ENCODE measurements at places on chromosomes 7 and 10.
A peak's percentile ranks its signal among the peaks of the same experiment; 100 is the strongest.

DNA sequence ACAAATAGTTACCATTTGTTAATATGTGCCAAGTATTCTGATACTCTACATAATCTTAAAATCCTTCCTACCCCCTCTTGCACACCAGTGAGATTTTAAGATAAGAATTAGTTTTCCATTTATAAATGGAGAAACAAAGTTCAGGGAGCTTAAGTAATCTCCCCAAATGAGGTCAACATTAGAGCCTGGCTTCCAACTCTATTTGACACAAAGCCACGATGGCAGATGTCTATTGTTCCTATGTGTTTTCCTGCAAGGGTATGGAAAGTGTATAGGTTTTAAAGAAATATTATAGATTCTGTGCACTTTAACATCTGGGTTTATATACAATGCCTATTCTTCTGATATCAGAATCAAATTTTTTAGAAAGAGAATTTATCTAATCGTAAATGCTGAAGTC is 143.9 kb upstream of the SEMA3C start:
- DNase-seq: no peak

DNA sequence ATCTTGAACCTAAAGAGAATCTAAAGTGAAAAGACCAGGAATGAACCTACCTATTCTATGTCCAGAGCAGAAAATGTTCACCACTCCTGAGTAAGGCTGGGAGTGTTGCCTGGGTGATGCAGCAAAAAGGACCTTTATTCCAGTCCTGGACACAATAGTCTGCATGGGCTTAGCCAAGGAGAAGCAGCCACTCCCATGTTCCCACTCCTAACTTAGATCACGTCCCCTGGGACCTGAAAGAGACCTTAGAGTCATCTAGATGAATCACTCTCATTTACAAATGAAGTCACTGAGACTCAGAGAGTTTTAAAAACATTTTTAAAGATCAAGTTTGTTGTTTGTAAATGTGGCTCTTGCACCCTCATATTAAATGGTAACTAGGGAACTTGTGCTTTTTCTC is 763.4 kb downstream of the KCNMA1 start:
- DNase-seq: no peak

- no peak for DNase-seq
These were observed 335 bp upstream of the CHCHD1 start for GRCh38 chr10:73781548-73781878.

DNA sequence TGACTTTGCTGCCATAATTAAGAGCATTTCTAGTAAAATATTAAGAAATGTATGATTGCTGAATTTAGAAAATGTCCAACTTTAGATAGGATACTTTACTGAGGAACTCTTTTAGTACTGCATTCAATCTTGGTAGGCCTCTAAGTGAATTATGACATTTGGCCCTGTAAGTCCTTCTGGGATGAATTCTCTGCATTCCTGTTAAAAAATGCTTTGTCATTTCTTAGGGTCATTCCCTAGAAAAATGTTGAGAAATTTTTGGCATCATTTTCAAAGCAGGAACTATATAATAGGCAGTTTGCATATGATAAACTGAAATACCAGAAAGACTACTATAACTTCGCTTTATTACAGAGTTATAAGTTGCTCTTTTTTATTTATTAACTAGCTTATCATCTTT is 69.3 kb upstream of the PRR15 start:
- DNase-seq: no peak

DNA sequence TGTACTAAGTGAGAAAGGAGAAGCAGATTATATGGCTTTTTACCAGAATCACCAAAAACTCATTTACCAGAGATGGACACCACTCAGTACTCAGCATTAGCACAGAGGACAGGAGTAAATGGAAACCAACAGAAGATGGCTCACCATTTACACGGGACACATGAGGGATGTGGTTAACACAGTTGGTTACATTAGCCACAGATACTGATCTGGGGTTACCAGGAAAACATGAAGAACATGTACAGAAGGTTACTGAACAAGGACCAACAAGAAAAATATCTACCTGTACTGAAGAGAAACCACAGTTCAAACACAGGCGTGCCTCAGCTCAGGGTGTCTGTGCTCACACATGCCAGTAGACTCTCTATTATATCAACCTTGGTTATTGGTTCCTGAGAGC is 1285.8 kb upstream of the SORCS1 start:
- no peak for DNase-seq

DNA sequence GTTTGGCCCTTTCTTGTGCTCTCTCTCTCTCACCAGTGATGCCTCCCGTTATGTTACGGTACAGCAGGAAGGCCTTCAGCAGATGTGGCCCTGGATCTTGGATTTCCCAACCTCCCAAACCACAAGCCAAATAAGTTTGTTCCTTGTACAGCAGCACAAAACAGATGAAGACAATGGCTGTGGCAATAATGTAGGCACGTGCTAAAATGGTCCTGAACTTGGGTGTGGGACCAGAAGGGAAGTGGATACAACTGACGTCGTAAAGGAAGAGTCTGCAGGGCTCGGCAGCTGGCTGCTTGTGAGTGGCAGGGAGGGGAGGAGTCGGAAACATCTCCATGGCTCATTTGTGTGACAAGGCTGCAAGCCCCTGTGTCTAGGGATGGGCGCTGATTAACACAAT is 26.8 kb downstream of the PROSER2 start:
- DNase-seq: peak; percentile 14

DNA sequence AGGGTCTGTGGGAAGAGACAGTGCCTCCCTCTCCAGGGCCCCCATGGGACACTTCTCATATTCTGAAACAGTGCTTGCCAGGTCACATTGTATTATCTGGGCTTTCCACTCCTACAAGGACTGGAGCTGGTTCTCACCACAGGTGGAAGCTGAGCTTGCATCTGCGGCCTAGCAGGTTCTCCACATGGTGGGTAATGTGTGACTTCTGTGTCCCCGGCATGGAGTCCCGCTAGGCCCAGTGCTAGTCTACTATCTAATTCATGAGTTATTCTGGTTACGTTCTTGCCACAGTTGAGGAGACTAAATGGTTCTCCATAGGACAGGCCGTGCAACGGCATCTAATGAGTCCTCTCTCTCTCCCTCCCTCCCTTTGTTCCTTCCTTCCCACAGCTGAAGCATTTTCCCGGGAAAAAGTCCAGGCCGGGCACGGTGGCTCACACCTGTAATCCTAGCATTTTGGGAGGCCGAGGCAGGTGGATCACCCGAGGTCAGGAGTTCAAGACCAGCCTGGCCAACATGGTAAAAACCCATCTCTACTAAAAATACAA is 27.7 kb downstream of the PRLHR start:
- no peak for DNase-seq

- DNase-seq: no peak
These were observed 70.6 kb downstream of the CNNM2 start for GRCh38 chr10:102988404-102989314.

DNA sequence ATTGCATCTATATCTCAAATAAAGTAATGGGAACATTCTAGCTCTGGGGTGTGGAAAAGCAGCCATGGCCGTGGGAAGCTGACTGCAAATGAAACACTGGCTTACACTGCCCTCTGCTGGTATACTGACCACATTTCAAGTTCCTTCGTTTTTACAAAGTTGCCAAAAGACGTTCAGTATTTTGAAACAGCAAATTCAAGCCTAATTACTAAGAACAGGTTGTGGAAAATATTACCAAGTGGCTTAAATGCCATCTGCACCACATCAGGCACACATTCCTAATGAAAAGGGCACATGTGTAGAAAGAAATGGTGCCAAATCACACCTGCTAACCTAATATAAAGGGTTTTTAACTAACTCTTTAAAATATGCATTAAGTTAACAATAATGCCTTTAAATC is 83.9 kb downstream of the JAZF1 start:
- peak; percentile 60 for DNase-seq

- DNase-seq: no peak
These were observed 100.9 kb upstream of the PDLIM1 start for GRCh38 chr10:95391581-95392216.

- no peak for DNase-seq
These were observed 18.8 kb downstream of the SLK start for GRCh38 chr10:103985726-103986125.

DNA sequence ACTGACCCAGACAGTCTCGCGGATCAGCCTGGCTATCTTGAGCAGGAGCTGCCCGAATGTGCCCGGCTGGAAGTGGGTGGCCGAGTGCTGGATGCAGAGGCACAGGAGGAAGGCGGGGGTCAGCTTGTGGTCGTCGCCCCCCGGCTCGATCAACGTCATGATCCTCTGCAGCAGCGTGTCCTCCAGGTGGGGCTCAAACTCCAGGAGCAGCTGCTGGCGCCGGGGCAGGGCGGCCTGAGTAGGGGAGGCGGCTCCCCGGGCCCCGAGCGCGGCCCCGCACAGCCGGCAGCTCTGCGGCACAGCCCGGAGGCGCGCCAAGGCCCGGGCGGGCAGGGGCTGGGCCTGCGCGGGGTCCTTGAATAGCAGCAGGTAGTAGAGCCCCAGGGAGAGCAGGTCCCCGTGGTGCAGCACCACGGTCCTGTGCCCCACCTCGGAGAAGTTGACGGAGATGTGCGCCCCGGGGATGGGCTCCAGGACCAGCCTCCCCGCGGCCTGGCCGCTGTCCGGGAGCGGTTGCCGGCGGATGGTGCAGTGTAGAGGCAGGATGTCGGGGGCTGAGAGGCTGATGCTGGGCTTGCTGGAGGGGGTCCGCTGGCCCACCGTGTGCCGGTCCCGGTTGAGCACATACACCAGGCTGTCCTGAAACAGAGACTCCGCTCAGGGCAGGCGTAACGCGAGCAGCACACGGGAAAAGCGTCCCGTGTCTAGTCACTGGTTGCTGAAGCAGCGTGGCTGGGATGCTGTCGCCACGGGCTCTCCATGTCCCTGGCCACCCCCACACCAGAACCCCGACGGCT is 27.0 kb downstream of the PAPOLB start:
- no peak for DNase-seq

GRCh38 chr7:121372376-121373010 is 23.6 kb downstream of the FAM3C start:
- peak; percentile 40 for DNase-seq

- DNase-seq: no peak
These were observed 47.9 kb downstream of the MRPL32 start for GRCh38 chr7:42980084-42980483.

DNA sequence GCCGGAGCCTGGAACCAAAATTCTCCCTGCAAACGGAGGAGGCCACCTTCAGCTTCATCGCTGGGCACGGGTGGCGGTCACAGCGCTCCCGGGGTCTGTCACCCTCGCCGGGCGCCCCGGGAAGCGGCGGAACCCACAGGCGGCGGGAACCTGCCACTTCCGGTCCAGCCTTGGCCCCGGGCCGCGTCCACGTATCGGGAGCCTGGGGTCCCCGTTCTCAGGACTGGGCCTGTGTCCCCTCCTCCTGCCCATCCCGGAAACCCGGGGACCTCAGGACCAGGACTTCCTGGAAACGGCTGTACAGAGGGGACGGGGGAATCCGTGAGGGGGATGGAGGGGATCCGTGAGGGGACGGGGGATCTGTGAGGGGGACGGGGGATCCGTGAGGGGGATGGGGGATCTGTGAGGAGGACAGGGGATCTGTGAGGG is 25.4 kb downstream of the PDGFA start:
- no peak for DNase-seq

- DNase-seq: no peak
These were observed 37.1 kb upstream of the ZNF32 start for GRCh38 chr10:43685744-43686143.

- DNase-seq: no peak
These were observed 108.2 kb downstream of the OSBPL3 start for GRCh38 chr7:24871770-24872169.

- no peak for DNase-seq
These were observed 201.3 kb downstream of the SLC25A13 start for GRCh38 chr7:96120445-96121225.

DNA sequence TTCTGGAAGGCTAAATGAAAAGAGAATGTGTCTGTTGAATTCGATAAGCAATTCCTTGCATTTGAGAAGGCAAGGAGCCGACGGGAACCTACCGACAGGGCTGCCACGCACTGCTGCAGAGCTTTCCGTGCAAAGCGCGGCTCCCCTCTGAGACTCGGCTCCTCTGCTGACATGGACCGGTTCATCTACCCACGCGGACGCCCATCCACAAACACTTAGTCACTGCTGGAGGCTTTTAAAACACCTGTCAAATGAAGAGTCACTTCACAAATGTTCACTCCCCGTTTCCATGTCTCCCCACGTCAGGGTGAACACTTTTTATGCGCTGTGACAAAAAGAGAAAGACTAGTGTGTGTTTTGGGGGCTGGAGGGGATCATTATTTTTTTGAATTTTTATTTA is 32.0 kb downstream of the AMZ1 start:
- DNase-seq: no peak

GRCh38 chr7:150451097-150451793 is 815 bp downstream of the GIMAP8 start:
- peak; percentile 77 for DNase-seq

GRCh38 chr7:23594879-23595604 is 2.1 kb upstream of the CCDC126 start:
- no peak for DNase-seq

DNA sequence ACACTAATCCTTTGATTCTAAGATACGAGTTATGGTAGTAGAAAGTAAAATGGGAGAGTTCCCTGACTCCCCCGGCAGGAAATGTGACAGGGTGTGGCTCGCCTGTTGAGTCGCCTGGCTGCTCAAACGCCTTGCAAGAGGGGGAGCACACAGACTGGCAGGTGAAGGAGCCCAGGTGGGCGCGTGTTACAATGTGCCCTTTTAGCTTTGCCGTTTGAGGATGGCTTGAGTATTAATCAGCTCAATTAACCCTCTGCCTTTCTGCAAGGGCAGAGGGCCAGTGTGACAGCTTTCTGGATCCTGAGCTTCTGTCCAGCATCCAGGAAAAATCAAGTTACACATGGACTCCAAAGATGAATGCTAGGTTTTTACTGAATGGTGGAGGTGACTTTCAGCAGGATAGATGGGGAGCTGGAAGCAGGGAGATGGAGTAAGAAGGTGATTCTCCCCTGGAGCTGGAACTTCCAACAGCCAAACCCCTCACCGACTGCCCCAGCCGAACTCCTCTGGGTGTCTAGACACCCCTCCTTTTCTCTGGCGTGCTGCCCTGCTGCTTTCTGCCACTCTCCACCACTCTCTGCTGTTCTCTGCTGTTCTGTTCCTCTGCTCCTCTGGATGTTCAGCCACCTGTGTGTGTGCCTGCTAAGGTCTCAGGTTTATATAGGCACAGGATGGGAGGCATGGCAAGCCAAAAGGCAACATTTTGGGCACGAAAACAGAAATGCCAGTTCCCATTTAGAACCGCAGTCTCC is 548.8 kb upstream of the KCND2 start:
- DNase-seq: no peak

GRCh38 chr7:101882005-101882421 is 64.6 kb downstream of the CUX1 start:
- no peak for DNase-seq

DNA sequence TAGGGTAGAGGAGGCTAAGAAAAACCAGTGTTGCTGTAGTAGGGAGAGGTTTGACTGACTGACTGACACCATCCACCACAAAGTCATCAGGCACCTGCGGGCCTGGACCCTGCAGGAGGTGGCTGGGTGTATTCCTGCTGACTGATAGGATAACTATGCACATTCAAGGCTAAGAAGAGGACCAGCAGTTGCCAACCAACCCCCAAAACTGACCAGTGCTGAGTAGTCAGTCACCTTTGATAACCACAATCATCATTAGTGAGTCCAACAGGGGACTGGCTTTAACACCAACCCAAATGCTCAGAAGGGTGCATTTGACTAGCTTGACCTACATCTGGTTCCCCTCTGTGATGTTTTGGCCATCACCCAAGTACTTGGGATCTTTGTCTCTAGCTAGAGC is 30.5 kb downstream of the PLXNA4 start:
- no peak for DNase-seq

GRCh38 chr7:157267516-157267915 is 69.3 kb upstream of the DNAJB6 start:
- no peak for DNase-seq
